H7 (cell line): ENCODE measurements at places on chromosomes 5 and 9.

DNA sequence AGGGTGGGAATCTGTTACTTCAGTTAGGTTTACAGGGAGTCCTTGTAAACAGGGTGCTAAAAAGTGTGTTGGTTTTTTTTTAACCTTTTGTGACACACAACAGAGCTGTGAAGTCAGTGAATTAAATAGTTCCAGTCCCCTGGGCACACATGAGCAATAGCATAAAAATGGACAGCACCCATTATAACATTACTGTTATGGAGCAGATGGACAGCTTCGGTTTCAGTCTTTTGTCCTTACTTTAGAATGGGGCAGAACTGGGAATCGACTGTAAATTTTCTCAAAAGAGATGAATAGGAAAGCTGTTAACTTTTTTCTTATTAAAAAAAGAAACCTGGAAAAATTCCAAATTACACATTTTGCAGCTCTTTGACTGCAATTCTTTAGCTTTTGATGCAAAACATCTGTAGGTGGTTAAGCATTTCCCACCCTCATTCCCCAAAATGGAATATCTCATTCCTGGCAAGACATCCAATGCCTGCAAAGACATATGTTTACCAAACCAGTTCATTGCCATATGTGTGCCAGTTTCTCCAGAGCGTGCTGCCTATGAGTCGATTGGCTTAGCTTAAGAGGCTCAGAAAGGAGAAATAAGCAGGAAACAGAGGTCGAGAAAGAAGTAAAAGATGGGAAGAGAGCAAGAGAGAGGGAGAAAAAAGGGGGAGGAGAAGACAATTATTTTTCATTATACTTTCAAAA lies 212.3 kb upstream of the TMEM161B start:
- DNase-seq, result no peak

- DNase-seq, result no peak
Observed at GRCh38 chr5:20514145-20514544, 526.1 kb upstream of the CDH18 start.

- no peak for DNase-seq
Observed at GRCh38 chr5:169041180-169041579, 259.8 kb downstream of the SLIT3 start.

- DNase-seq, result no peak
Observed at GRCh38 chr9:20023961-20024571, 235.2 kb upstream of the SLC24A2 start.
